Left colon (tissue), 2 donors: ENCODE measurements at places on chromosomes 7 and 10. TPM values are rescaled to one million over a fixed set of nuclear protein-coding genes. Genes with fewer than 3 reads are reported as not detected.

DNA sequence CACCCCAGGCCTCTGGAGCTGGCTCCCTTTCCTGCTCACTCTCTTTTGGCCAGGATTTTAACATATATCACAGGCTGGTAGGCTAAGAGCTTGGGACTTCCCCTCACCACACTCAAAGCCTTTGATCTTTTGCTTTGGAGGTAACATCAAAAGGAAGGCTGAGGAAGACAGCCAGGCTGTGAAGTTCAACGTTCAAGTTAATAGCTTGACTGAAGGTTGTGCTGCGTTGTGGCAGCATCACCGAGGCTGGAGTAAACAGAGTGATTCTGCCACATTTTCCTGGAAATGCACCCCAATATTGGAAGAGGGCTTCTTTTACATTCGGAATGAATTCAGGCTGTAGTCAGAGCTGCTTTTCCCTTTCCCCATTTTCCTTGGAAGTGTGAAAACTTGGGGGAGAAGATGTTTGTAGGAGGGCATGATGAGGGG, 57.3 kb downstream of the TCF7L2 start:
- no peak for DNase-seq

Gene CALHM1
- total RNA-seq: not detected

DNA sequence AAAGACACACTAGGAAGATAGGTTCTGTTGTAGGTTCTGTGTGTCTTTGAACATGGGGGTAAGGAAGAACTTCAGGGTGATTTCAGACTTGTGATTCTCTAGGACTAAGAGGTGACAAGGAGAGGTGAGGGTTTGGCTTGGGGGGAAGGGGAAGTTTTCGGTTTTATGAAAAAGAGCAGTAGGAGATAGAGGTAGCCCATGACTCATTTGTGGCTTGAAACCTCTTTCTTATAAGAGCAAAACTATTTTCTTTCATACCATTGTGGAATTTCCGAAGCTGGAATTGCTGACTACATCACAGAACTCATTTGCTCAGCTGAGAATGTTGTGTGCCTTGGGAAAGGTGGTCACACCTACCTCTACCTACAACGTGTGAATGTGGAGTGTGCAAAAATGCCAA, 39.6 kb upstream of the IKZF1 start:
- no peak for DNase-seq

GRCh38 chr7:79434867-79435266, 18.6 kb downstream of the MAGI2 start:
- DNase-seq: no peak

- DNase-seq: no peak
These were observed 61.6 kb downstream of the CHST3 start for GRCh38 chr10:72025832-72026231.

- no peak for DNase-seq
These were observed 267.6 kb downstream of the SKIDA1 start for GRCh38 chr10:21257919-21258318.

GRCh38 chr7:151461942-151462230, 21.9 kb upstream of the CRYGN start:
- no peak for DNase-seq

Gene RGR
- not detected for total RNA-seq

GRCh38 chr7:50644586-50644985, 79.4 kb upstream of the DDC start:
- DNase-seq: no peak

Gene PLXDC2
- total RNA-seq: 37.3 TPM

Gene ZNF503
- 3.8 TPM for total RNA-seq

DNA sequence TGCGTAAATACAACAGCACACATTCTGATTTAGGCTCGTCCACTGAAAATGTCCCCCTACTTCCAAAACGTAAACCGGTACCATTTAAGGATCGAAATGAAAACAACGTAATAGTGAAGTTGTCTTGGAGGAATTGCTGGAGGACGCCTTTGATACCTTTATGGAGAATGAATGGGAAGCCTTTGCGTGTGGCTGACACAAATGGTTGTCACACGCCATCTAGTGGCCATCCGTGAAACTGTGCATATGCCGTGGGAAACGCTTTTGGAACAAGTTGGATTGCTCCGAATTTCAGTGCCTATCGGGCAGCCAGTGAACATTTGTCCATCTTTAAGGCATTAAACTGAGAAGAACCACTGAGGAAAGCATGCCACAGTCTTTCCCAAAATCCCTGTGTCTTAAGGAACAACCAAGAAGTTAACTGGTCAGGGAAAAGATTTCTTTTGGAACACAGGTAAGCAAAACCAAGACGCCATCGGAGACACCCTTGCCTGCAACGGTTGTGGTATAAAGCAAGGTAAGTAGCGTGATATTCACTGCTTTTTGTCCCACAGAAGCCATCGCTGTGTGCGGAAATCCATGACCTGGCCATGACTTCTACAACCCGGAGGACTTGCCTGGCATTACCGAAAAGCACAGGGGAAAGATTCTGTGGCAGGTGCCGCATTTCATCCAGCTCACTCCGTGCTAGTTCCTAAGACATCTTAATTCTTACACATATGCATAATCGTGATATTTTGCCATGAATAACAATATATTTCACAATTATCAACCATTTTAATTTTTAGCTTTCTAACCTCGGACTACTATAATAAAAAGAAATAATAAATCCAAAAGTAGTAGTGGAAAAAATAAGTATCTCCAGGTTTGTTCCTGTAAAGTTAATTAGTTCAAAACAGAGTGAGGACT, 100.6 kb downstream of the FAM204A start:
- peak; percentile 37 for DNase-seq

DNA sequence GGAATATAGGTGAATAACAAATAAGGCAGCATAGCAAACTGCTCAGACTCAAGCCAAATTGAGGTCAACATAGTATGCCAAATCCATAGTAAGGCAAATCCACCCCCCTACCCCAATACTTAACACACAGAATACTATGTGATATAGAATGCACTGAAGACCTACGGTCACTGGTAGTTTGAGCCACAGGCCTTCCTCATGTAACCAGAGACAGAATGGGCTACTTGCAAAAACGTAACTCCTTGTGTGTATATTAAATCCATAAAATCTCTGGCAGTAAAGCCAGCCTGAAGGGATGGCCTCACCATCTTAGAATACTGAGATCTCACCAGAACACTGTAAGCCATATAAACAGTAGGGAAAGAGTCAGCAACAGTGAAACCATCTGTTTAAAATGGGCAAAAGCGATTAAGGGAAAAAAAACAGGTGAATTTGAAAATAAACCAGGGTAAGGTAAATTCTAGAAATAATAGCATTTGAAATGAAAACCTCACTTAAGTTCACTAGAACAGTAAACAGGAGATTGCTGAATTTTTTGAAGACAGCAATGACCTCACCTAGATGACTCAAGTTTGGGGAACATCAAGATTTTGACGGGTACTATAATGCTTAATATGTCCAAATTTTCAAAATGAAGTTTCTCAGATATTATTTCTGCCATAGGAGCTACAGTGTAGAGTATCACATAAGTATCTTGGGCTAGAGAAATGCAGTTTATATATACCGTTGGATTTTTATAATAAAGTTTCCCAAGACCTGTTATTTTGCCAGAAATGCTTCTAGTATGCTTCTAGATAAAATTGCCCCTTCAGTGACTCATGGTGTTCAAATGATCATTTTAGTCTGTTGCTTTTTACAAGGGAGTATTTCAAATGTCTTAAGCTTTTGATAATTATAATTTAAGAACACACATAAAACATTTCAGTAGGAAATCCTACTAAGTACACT, 13.9 kb downstream of the HNRNPA2B1 start:
- no peak for DNase-seq

Gene MET
- 41.2 TPM for total RNA-seq

DNA sequence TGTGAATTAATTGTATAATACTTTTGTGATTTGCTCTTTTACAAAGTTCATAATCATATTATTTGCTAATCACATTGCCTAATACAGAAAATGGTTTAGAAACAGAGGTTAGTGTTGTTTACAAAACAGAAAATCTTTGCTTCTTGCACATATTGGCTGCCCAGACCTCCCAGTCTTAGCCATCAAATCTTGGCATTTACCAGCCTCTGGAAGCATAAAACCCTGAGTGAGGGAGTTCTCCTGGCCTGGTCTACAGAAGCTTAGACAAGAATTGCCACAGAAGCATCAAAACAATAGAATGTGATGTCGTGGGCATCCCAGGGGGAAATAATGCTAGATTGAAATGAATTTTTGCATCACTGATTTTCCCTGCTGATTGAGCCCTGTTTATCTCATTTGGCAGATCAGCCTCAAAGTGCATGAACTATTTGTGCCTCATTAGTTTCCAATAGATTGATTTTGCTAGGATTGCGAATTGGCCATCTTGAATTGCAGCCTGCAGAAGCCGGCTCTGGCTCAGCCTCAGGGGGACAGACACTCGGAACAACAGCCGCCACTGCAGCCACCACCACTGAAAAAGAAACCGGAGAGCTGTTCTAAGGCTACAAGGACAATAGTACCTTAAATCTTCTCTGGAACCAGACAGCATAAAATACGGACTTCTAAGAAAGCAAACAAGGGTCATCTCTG, 11.1 kb upstream of the SORBS1 start:
- no peak for DNase-seq

Gene ANKMY2
- total RNA-seq: 27.5 TPM

Gene ANKRD61
- not detected for total RNA-seq

Gene CCDC172
- total RNA-seq: not detected

- DNase-seq: no peak
These were observed 19.4 kb upstream of the KNDC1 start for GRCh38 chr10:133140417-133141143.

Gene ELN
- total RNA-seq: 15.0 TPM

Gene HERPUD2
- total RNA-seq: 23.2 TPM

GRCh38 chr7:82740246-82740848, 296.8 kb upstream of the CACNA2D1 start:
- peak; percentile 42 for DNase-seq

Gene GRID1
- 1.0 TPM for total RNA-seq

Gene CTNNA3
- total RNA-seq: 1.0 TPM

Gene METTL2B
- 24.7 TPM for total RNA-seq

DNA sequence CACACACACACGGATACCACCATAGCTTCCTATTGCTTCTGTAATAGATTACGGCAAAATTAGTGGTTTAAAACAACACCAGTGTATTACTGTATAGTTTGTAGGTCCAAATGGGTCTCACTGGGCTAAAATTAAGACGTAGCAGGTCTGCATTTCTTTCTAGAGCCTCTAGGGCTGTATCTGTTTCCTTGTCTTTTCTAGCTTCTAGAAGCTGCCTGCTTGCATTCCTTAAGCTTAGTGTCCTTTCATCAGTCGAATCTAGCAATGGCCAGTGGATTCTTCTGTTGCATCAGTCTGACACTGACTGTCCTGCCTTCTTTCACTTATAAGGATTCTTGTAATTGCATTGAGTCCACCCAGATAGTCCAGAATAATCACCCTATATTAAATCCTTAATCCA, 882.3 kb downstream of the PCDH15 start:
- no peak for DNase-seq

Gene WDFY4
- 4.6 TPM for total RNA-seq

GRCh38 chr10:49700997-49701396, 21.5 kb downstream of the C10orf53 start:
- no peak for DNase-seq

DNA sequence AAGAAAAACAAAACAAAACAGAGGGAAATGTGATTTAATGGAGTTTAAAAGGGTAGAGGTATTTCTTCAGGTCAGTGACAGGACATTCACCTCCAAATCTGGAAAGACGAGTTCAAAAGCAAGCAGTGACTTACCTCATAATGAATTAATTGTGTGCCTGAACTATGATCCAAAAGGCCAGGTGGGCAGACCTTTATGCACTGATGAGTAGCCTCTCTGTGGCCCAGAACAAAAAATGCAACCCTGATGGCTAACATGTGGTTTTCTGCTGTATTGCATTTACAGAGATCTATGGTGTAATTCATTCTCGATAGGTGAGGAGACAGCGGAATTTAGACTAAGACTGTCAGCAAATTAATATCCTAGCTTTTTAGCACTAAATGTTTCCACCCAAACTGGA, 142.0 kb downstream of the HDAC9 start:
- no peak for DNase-seq

- no peak for DNase-seq
These were observed 363.7 kb downstream of the DPP6 start for GRCh38 chr7:154415709-154416399.

DNA sequence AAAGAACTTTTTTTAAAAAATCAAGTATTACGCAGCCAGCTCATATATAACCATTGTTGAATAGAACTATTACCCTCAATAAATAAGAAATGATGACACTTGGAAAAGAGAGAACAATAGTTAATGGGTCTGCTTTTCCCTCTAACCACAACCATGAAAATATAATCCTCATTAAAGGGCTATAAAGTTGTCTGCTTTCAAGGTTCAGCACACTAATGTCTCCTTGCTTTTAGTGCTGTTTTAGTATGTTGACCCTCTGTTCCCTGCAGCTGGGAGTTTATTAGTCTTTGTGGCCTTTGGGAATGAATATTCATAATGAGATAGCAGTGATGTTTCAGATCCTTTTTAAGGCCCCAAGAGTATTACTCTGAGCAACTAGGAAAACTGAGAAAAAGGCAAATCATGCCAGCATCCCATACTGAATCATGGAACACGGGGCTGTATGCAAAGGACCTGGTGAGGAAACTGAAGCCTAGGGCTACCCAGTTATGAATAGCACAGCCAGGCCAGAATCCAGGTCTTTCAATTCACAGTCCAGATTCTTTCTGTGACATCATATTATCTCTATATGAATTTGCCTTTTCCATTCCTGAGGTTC, 332.0 kb upstream of the LRGUK start:
- DNase-seq: no peak

Gene SH2D4B
- total RNA-seq: not detected

DNA sequence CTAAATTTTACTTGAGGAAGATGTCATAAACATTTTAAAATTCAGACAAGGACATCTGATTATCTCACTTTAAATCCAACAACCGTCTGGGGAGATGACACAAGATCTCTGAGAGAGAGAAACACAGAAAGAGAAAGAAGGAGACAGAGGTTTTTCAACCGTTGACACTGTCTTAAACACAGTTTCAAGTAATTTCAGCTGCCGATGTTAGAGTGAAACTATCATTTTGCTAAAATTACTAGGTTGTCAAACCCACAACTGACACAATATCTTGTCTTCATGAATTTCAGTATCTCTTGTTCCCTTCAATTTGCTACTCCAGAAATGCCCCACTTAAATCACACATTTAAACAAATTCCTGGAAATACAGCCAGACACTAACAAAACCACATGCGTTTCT, 174.8 kb downstream of the RAPGEF5 start:
- DNase-seq: no peak

- DNase-seq: peak; percentile 5
These were observed 32.4 kb upstream of the PPP2R2D start for GRCh38 chr10:131868436-131868835.

GRCh38 chr10:31765541-31765940, 163.1 kb downstream of the ARHGAP12 start:
- no peak for DNase-seq

DNA sequence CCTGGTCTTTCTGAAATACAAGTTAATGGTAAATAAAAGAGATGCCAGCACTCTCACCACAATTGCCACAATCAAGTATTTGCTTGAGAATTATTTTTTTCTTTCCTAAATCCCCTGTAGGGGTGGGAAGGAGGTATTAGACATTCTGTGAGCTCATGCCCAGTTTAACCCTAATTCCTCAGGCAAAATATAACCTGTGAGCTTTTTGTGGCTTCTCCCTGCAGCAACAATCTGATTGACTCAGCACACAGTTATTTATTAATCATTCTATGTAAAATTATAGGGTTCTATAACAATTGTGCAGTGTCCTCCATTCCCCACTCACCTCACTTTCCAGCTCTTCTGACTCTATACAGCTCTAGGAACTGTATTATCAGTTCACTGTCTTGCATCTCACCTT, 66.3 kb downstream of the GLI3 start:
- DNase-seq: no peak
